ENCODE measurements at places on chromosomes 7 and 10. TPM values are rescaled to one million over a fixed set of nuclear protein-coding genes. Genes with fewer than 3 reads are reported as not detected.

HOXA3 gene
- total RNA-seq, result 0.68 TPM

GHRHR gene
- not detected for total RNA-seq

GATA3 gene
- 2.1 TPM for total RNA-seq

DNA sequence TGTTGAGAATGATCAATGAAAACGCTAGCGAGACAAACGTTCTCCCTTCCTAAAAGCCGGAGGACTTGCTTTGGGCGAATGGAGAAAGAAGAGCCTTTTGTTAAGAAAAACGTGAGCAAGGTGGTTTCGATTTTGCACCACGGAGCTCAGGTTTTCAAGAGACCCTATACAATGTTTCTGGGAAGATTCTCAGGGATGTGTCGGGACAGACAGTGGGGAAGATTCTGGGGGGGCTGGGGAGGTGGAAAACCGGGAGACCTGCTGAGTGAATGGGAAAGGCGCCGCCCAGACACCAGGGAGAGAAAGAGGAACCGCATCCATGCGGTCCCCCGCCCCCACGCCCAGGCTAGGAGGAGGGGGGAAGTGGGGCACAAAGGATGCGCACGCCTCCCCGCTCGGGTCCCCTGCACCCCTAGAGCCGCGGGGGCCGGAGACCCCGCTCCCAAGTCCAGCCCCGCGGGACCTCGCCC is 745 bp downstream of the YWHAG start:
- DNase-seq, result peak; percentile 71

DNA sequence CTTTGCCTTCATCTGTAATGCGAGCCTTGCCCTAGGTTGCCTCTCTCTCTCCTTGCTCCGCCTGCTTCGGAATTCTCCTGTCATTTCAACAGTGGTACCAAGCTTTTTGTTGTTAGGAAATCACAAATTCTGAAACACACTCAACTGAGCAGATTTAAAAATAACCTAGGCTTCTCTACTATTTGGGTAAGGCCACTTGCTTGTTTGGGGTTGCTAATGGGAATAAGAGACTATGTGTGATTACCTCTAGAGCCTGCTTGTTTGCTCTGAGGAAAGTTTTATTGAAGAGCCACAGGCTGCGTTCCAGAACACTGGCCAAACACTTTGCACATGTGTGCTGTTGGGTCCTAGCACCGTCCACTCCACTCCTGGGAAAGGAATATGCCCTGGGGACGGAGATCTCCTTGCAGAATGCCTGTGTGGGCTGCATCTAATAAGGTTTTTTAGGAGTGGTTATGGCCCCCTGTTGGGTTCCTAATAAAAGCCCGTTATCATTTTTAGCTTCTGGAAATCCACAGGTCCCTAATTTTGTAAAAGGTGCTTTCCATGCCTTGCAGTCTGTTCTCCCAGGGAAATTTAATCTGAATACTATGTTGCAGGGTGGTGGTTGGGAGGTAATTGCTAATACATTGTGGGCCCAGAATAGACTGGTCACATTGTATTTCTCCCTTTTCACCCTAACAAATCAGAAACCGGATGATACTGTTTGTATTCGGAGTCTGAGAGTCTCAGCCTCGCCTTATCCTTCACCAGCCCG is 68.7 kb upstream of the KLF6 start:
- no peak for DNase-seq

GRCh38 chr7:156019308-156019707 is 207.0 kb upstream of the SHH start:
- DNase-seq, result no peak

GRCh38 chr7:149180722-149181449 is 14.5 kb upstream of the ZNF282 start:
- no peak for DNase-seq

DNA sequence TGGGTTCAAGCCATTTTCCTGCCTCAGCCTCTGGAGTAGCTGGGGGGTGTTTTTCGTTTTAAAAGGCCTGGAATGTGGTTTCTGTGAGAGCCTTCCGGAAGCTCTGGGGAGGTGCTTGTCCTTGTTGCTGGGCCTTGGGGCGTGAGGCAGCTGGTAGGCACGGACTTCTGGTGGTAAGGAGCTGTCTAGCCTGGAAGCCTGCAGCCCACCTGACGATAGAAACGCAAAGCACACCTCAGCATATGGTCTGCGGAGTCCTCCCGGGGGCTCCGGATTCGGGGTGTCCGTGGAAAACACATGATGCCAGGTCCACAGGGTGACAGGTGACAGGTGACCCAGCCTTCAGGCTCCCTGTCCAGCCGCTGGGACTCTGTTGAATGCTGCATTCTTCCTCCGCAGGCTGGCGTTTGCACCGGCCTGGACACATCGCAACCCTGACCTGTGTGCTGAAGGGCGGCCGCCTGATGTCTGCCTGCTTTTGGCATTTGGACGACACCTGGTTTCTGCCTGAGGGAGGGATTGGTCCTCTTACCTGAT is 37.3 kb downstream of the INPP5A start:
- no peak for DNase-seq

DNA sequence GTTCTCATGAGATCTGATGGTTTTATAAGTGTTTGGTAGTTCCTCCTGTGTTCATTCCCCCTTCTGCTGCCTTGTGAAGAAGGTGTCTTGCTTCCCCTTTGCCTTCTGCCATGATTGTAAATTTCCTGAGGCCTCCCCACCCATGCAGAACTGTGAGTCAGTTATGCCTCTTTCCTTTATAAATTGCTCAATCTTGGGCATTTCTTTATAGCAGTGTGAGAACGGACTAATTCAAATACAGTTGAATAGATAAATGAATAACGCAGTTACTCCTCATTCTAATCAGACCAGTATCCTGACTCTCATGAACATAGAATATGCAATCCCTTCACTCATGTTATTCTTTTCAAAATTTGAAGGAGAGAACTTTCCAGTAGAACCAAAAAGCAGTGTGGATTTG is 375.0 kb upstream of the FZD8 start:
- no peak for DNase-seq

DNA sequence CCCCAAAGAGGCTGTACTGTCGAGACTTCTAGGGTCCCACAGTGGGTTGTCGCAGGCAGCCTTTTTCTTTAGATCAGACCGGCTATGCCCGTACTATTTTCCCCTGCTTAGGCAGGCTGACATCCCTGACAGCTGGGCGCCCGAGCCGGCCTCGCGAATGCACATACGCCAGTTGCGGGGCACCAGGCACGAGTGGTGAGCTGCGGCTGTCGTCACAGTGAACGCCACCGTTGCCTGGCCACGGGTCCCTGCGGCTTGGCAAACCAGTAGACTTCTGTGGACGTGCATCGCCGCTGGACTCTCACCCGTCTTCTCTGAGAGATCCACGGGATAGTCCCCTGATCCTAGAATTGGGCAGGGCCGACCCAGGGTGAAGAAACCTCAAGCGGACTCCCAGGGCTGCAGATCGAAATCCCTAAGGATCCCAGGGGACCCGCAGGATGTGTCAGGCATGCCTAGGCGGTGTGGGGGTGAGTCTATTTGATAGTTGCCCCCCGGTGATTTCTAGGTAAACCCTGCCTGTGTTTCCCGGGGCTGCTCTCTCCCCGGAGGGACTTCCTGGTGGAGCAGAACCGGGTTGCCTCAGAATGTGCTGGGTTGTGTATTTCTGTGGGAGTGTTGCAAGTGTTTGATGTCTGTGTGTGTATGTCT is 33.0 kb upstream of the ZNF273 start:
- DNase-seq, result no peak

DNA sequence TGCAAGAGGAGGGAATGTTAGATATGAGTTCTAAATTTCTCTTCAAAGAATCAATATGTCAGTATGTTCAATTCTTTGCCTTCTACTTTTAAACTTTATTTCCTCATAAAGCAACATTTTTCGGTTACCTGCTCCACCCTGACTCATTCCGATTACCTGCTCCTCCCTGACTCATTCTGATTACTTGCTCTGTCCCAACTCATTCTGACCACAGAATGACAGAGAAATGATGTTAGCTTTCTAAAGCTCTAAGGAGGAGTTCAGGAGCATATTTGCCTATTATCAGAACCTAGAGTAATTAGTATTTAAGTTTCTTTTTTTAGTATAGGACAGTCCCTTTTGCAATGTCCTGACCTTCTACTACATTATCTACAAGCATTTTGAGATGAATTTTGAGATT is 24.5 kb upstream of the PPP1R9A start:
- no peak for DNase-seq

DNA sequence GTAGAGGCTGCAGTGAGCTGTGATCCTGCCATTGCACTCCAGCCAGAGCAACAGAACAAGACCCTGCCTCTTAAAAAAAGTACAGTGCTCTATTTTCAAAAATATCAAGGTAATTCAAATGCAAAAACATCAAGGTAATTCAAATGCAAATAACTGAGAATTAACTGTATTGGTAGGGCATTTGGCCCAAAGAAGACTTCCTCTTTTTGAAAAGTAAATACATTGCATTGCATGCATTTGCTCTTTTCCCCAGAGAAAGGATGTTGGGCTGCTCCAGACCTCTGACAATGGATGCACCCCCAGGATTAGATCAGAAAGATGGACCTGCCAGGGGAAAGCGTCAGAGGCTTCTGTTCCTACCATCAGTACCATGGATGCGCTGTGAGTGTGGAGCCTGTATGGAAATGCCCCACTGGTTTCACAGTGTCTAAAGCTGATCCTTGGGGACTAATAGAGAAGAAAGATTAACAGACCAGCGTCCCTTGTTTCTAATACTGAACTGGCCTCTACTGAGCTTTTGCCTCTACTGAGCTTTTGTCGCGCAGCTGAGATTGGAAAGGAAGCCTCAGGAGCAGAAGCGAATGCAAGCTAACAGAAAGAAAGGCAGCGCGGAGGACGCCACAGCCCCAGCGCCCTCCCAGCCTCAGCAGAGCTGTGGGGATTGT is 93.5 kb upstream of the LYZL2 start:
- DNase-seq, result no peak

DNA sequence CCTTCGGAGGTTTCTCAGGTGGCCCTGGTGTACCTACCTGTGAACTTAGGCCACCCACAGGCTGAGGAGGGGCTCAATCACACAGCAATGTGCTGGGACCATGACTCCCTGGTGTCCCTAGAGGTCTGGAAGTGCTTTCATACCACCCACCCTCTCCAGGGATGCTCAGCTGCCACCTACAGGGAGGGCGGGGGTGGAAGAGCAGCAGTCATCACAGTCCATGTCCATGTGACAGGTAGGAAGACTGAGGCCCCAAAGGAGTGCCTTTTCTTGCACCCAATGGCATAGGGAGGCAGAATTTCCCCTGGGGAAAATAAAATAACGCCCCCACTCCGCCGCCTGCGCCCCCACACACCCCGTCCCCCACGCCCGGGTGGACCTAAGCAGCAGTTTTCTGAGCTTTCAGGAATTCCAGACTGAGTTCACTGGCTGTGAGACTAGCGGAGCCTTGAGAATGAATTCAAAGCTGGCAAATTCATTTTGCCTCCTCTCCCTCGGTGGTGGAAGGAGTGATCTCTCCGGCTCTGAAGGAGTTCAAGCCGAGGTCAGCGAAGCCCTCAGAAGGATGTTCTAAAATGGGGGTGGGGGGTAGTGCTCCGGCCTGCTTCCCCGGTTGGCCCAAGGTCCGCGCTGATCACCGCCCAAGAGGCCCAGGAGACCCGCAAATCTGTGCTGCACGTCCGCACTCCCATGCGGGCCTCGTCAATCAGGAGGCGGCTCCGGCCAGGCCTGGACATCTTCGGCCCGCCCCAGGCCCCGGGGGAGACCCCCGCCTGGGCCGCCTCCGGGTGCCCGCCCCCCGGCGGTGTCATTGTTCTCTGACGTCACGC is 2.1 kb upstream of the ZMIZ1 start:
- no peak for DNase-seq
